ENCODE measurements at places on chromosomes 1 and 21. TPM values are rescaled to one million over a fixed set of nuclear protein-coding genes. Genes with fewer than 3 reads are reported as not detected.

DNA sequence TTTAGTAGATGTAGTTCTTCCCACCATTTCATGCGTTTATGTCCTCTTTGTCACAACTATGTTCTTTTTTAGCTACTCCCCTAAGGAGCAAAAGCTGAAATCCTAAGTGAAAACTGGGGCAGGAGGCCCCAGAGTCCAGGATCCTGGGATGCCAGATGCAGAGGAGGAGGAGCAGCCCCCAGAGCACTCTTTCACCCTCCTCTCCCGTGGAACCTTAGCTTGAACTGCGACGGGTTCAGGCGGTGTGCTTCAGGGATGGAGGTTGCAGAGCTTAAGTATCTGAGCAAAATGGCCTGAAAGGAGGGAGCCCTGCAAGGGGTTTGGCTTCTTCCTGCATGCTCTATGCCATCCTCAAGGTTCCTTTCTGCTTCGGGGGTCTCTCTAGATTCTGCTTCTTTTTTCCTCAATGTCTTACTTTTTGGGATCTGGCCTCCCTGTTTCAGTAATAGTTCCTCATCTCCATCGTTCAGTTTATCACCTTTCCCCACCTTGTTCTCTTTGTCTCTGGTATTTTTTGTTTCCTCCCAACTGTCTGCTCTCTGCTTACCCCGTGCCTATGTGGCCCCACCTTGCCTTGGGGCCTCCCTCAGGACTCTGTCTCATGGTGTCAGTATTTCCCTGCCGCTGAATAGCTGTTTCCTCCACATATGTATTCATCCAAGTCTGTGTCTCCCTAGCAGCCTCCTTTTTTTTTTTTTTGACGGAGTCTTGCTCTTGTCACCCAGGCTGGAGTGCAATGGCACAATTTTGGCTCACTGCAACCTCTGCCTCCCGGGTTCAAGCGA, 2.7 kb upstream of the NHLH1 start:
- no peaks in the 10 kb centered on the region for H3K27me3 ChIP-seq
- no peak for DNase-seq
- peaks cover 10% of the 10 kb centered on the region for H3K36me3 ChIP-seq
- H3K4me3 ChIP-seq: no peak overlapping the region

DNA sequence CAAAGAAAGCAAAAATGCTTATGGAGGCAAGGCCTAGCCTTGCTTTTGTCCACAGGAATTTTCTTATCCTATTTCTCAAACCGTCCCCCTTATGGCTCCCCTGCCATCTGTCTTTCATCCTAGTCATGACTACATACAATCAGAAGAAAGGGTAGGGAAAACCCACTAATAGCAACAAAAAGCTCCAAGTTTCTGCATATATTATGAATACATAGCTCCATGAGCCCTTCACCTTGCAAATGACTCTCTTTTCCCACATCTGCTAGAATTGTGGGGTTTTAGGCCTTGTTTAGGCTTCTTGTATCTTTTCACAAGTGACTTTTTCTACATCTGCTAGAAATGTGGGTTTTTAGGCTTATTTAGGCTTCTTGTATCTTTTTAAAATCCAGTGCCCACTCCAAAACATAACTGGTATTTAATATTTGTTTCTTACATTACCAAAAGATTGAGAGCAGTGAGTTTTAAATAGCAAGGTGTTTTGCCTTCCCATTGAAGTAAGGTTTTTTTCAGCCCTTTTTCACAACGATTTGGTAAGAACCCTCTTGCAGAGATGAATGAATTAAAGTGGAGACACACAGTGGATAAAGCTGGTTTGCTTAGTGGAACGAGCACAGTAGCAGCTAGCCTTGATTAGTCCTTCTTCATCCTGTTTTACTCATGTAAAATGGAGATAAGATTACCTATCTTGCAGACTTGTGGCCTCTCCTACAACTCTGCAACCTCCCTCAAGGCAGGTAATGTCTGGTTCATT, 4.4 kb downstream of the GADD45A start:
- DNase-seq: no peak
- peaks cover 13% of the 10 kb centered on the region for H3K4me1 ChIP-seq
- H3K36me3 ChIP-seq: no peaks in the 10 kb centered on the region

The TCEA3 gene
- total RNA-seq: 28.7 TPM

The TEDDM1 gene
- total RNA-seq: not detected

The CRYAA gene
- not detected for total RNA-seq

The ETV3L gene
- not detected for total RNA-seq

The COL16A1 gene
- not detected for total RNA-seq

GRCh38 chr1:245652660-245653427, 498.1 kb downstream of the KIF26B start:
- no peak overlapping the region for H3K27ac ChIP-seq
- no peaks in the 10 kb centered on the region for H3K36me3 ChIP-seq
- DNase-seq: no peak

- H3K27me3 ChIP-seq: no peaks in the 10 kb centered on the region
- H3K4me3 ChIP-seq: no peak overlapping the region
- no peak for DNase-seq
- peaks cover 7% of the 10 kb centered on the region for H3K4me1 ChIP-seq
- H3K36me3 ChIP-seq: no peaks in the 10 kb centered on the region
Observed at GRCh38 chr1:150127464-150127863, 22.3 kb upstream of the PLEKHO1 start.

The TMEM269 gene
- total RNA-seq: 0.36 TPM

- H3K4me1 ChIP-seq: no peaks in the 10 kb centered on the region
- H3K27me3 ChIP-seq: no peaks in the 10 kb centered on the region
- no peaks in the 10 kb centered on the region for H3K36me3 ChIP-seq
- H3K27ac ChIP-seq: no peak overlapping the region
- DNase-seq: no peak
Observed at GRCh38 chr1:187203257-187203656, 374.5 kb downstream of the PLA2G4A start.

DNA sequence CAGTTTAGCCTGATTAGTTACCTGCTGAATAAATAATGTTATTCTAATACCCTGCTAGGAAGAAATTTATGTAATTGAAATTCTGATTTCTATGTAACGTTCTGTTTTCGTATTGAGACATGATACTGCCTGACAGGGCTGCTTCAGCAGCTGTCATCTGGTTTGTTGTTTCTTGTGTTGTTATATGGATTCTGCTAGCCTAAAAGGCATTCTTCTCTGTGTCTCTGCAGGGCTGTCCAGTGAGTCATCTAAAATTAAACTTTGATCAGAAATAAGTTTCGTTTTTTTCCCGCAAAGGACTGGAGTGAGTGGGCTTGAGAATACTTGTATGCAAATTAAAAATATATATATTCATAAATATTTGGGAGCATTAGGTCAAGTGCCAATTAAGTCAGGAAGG, 93.0 kb downstream of the DYRK1A start:
- no peaks in the 10 kb centered on the region for H3K36me3 ChIP-seq
- H3K27ac ChIP-seq: no peak overlapping the region
- no peak overlapping the region for H3K4me3 ChIP-seq
- peaks cover 89% of the 10 kb centered on the region for H3K4me1 ChIP-seq

DNA sequence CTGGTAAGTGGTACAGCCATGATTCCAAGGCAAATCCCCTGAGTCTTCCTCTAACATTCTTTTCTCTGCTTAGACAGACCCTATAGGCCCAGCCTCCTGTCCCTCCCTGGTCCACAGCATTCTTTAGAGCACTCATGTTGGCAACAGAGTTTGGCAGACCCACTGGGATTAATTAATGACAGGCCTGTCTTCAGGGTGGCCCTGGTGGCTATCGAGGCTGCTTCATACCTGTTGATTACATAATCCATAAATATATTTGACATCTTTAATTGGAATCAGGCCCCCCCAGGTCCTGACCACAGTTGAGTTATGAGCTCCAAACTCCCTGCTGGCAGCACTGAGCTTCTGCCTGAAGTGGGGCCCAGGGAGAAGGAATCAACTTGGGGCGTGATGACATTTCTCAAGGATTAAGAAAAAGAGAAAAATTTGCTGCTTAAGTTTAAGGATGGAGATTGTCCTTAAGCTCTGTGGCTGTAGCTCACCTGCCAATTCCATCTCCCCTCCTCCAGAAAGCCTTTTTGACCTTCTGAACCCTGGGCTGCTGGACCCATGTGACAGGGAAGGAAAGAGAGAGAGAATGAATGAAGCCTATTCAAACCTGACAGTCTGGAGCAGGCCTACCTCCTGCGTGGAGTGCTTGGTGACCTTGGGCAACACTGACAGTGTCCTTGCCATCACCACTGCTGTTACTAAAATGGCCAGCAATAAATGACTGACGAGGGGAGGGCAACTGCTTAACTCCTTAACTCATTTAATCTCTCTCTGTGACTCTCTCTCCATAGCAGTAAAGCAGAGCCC, 156.6 kb downstream of the TRABD2B start:
- H3K4me1 ChIP-seq: no peaks in the 10 kb centered on the region
- no peak overlapping the region for H3K4me3 ChIP-seq
- no peak overlapping the region for H3K27ac ChIP-seq
- no peaks in the 10 kb centered on the region for H3K27me3 ChIP-seq

- H3K4me3 ChIP-seq: no peak overlapping the region
- H3K27me3 ChIP-seq: no peaks in the 10 kb centered on the region
- no peak overlapping the region for H3K27ac ChIP-seq
- peaks cover 35% of the 10 kb centered on the region for H3K36me3 ChIP-seq
- no peak for DNase-seq
Observed at GRCh38 chr1:206727981-206728696, 42.4 kb upstream of the IL19 start.

- no peak overlapping the region for H3K4me3 ChIP-seq
- no peak overlapping the region for H3K27ac ChIP-seq
- no peaks in the 10 kb centered on the region for H3K4me1 ChIP-seq
- no peak for DNase-seq
- no peaks in the 10 kb centered on the region for H3K27me3 ChIP-seq
Observed at GRCh38 chr1:99107680-99108079, 103.0 kb upstream of the PLPPR5 start.

DNA sequence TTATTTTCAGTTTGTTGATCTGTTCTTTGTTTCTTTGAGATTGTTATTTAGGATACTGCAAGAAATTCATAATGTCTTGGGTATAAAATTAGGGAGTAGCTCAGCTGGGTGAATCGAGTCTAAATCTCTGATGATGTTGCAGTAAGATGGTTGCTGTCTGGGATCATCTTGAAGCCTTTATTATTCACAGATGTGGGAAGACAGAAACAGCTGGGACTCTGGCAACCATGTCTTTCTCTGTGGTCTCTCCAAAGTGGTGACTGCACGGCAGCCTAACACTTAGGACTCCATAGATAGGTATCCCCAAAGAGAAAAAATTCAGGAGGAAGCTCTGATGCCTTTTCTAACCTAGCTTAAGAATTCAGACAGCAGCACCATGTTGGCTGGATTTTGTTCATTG, 52.7 kb downstream of the RAP1A start:
- no peaks in the 10 kb centered on the region for H3K27me3 ChIP-seq
- H3K4me1 ChIP-seq: peaks cover 63% of the 10 kb centered on the region
- no peak for DNase-seq
- peaks cover 3% of the 10 kb centered on the region for H3K36me3 ChIP-seq

DNA sequence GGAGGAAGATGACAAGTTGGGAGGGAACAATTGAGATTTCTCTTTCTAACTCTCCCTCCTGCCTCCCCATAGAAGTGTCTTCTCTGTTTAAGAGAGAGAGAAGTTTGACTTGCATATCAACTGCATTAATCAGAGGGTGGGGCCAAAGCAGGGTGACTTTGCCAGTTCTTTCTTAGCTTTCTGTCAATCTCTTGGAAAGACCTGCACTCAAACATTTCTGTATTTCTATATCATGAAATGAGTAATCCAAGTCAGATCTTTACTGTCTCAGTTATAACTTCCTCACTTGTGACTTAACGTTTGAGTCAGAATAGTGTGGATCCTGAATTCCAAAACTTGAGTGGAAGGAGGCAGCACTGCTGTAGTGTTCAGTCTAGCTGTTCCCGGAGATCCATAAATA, 180.8 kb upstream of the KCNK2 start:
- DNase-seq: no peak
- H3K4me1 ChIP-seq: no peaks in the 10 kb centered on the region
- no peaks in the 10 kb centered on the region for H3K27me3 ChIP-seq
- no peak overlapping the region for H3K4me3 ChIP-seq

GRCh38 chr1:156128308-156128653, 13.8 kb downstream of the LMNA start:
- no peak overlapping the region for H3K27ac ChIP-seq

DNA sequence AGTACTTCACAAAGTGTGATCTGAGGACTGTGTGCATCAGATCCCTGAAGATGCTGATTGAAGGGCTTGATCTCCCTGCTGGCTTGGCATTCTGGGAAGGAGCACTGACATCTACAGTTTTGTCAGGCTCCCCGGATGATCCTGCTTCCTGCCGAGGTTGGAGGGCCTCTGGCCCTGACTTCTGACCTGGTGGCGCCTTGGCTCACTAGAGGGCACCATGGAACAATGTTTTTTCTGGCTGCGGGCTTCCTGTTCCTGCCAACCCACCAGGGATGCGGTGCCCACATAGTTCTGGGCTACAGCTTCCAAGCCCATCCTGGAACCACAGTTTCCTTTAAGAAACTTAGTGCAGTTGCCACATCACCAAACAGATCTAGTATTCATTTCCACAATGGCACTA, 38.8 kb upstream of the RASAL2 start:
- H3K27ac ChIP-seq: no peak overlapping the region
- no peaks in the 10 kb centered on the region for H3K4me1 ChIP-seq
- no peak for DNase-seq
- H3K4me3 ChIP-seq: no peak overlapping the region

- no peaks in the 10 kb centered on the region for H3K27me3 ChIP-seq
- H3K4me3 ChIP-seq: no peak overlapping the region
- no peak for DNase-seq
- no peak overlapping the region for H3K27ac ChIP-seq
- no peaks in the 10 kb centered on the region for H3K36me3 ChIP-seq
Observed at GRCh38 chr1:186429017-186429416, 31.9 kb downstream of the PDC start.

DNA sequence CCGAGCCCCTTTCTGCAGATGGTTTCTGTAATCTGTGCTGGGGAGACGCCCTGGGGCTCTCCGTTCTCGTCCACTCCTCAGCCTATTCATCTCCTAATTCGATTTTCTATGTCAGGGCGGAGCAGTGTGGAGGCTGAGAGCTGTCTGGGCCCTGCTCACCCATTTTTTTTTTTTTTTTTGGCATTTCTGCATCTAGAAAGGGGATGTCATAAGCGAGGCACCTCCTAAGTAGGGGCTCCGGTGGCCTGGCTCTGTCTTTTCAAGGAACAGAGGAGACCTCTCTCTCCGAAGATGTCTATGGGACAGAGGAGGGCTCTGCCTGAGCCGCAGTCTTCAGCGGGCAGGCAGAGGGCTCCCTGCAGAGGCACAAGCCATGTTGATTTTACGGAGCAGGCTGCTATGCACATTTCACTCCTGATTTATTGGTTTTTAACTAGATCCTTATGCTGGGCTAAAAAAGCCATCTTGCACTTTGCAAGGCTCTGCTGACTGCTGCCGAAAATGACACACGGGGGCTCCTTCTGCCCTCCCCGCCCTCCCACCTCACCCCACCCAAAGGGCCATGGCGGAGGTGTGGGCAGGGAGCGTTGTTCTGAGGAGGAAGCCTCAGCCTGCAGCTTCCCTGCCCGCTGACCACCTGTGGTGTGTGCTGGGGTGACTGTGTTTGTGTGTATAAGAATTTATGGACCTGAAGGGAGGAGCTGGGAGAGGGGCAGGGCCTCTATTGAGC, 71.0 kb downstream of the FOXD2 start:
- H3K36me3 ChIP-seq: no peaks in the 10 kb centered on the region
- H3K4me1 ChIP-seq: peaks cover 12% of the 10 kb centered on the region
- no peak overlapping the region for H3K4me3 ChIP-seq
- peaks cover 28% of the 10 kb centered on the region for H3K27me3 ChIP-seq
- no peak for DNase-seq

The PLCH2 gene
- total RNA-seq: 31.6 TPM

All from CD4-positive, alpha-beta memory T cell (primary cell).